ENCODE measurements at places on chromosomes 1 and 21. TPM values are rescaled to one million over a fixed set of nuclear protein-coding genes. Genes with fewer than 3 reads are reported as not detected.

Gene ZNF695
- total RNA-seq: 0.53 TPM

Gene B3GALT2
- not detected for total RNA-seq

Gene CNKSR1
- 11.8 TPM for total RNA-seq

Gene COL6A2
- total RNA-seq: 12.6 TPM

Gene FMO5
- 0.51 TPM for total RNA-seq

Gene RNU1-2
- 2,323 TPM for total RNA-seq

Gene FHAD1
- total RNA-seq: 0.13 TPM

Gene FCRL5
- total RNA-seq: not detected

Gene CRNN
- 6.6 TPM for total RNA-seq

Gene EPHB2
- total RNA-seq: 10.0 TPM

Gene SYNC
- total RNA-seq: 7.6 TPM

Gene EVA1C
- total RNA-seq: 8.8 TPM

DNA sequence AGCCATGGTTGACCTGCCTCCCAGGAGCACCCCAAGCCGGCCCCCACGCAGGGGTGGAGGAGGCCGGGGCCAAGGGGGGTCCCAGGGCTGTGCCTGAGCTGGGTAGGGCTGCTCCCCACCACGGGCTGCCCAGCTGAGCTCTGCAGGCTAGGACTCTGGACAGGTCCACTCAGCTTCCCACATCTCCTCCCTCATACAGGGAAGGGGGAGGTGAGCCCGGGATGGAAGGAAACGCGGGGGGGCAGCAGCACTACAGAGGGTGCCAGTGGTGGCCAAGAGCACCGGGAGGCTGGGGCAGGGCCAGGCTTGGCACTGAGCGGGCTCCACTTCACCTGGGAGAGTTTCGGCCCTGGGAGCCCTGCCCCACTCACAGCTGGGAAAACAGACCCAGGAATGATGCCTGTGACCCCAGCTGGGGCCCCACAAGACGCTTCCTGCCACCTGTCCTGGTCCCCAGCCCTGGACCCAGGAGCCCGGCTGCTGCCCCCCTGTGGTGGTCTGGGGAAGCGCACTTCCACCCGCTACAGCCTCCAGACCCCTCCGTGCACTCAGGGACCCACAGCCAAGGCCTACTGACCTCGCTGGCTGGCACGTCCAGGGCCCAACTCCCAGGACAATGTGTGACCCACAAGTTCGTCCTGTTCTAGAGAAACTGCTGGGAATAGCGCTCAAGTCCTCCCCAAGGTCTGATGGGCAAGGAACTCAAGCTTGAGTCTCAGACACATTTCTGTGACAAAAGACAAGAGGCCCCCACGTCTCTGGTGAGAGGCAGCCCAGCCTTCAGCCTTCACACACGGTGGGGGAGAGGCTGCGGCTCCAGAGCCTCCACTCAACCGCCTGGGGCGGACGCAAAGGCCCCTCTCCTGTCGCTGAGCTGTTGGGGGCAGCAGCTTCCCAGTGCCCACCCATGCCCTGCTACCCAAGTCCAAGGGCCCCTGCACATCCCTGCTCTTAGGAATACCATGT is 3.0 kb downstream of the AURKAIP1 start:
- no peak for DNase-seq

- DNase-seq: peak; percentile 87
Measured at GRCh38 chr1:23013657-23014056, 2.0 kb downstream of the TEX46 start.

DNA sequence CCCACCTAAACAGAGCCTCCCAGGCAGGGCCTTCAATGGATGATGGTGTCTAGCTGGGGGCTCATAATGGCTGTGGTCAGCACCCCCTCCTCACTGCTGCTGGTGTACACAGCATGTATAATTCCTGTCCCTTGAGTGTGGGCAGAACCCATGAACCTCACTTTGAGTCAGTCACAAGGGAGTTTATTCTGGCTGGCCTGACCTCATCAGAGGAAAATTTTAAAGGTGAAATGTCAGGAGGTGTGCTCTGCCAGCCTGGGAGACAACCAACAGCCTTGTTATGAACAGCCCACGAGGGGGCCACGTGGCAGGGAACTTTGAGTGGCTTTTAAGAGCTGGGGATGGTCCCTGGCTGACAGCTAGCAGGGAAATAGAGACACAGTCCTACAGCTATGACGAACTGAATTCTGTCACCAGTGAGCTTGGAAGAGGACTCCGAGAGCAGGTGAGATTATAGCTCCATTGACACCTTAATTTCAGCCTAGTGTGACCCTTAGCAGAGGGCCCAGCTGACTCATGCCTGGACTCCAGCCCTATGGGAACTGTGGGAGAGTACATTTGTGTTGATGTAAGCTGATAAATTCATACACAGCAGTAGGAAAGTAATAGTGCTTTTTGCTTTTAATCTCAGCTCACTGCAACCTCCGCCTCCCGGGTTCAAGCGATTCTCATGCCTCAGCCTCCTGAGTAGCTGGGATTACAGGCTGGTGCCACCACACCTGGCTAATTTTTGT is 73.5 kb upstream of the RUNX3 start:
- no peak for DNase-seq

- no peak for DNase-seq
Measured at GRCh38 chr1:30242722-30243457, 480.5 kb downstream of the MATN1 start.

GRCh38 chr1:206723805-206724472 is 39.2 kb downstream of the MAPKAPK2 start:
- DNase-seq: peak; percentile 78

GRCh38 chr1:203508463-203509073 is 14.6 kb downstream of the OPTC start:
- DNase-seq: no peak

DNA sequence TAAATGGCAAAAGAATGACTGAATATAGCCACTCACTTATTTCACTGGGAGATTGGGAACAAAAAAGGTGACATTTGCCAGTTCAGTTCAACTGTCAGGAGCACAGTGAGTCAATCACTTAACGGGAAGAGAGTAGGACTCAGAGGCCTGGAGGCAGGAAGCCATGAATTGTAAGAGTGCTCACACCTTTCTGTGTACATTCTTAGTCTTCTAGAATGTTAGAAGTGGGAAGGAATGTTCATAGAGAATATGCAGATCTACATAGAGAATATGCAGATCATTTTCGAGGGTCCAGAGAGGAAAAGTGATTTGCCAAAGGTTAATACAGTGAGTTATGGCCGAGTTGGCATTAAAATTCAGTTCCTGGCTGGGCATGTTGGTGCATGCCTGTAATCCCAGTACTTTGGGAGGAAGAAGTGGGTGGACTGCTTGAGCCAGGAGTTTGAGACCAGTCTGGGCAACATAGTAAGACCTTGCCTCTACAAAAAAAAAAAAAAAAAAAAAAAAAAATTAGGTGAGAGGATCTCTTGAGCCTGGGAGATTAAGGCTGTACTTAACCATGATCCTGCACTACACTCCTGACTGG is 8.3 kb downstream of the IL20 start:
- DNase-seq: peak; percentile 89

DNA sequence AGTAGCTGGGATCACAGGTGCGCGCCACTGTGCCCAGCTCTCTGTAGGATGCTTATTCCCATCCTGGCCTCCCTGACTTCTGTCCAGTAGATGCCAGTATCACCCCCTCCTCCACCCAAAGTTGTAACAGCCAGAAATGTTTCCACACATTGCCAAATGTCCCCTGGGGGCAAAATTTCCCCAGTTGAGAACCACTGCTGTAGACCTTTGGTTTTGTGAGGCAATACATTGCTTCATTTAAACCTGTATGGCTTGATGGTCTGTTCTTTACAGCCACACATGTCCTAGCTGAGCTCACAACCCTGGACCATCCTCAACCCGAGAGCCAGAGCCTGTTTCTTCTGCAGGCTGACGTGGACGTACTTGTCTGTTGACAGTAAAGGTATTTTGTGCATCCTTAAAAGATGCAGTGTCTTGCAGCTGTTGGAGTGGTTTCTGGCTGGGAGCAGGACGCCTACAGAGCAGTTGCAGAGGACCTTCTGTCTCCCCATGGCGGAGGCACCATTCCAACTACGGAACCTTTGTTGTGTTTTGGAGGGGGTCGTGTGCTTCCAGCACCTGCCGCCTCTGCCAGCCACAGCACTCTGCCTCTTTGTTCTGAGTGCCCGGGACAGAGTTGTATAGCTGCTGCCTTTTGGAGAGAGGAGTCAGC is 26.6 kb downstream of the DOP1B start:
- peak; percentile 11 for DNase-seq

DNA sequence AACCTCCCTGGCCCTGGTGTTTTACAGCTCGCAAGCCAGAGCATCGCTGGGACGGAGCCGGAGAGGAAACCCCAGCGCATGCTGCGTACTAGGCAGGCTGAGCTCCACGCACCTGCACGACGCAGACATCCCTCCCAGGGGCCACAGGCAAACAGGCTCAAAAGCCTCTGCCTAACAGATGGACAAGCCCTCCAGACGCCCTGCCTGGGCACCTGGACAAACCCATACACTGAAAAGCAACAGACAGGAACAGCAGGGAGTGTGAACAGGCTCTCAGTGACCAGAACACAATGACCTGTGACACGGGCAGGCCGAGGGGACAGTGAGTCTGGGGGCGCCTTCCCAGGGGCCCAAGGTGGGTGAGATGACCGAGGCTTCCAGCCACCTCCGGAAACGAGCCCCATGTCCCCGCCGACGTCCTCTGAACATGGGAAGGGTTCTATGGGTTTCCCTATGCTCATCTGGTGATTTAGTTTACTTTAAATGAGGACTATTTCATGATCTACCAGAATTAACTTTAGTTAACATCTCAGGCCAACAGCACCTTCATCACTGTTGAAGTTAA is 40.3 kb downstream of the NPHP4 start:
- no peak for DNase-seq

DNA sequence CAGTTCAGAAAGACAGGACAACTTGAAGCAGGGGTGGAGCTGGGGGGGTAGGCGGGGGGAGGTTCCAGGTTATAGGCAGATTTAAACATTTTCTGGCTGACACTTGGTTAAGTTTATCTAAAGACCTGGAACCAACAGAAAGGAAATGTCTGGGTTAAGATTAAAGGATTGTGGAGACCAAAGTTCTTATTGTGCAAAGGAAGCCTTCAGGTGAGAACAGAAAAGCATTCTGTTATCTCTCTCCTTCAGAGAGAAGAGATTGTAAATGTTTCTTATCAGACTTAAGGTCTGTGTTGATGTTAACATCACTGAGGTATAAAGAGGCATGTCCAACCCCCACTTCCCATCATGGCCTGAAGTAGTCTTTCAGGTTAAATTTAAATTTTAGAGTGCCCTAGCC is 3.7 kb upstream of the ACADM start:
- no peak for DNase-seq

- peak; percentile 21 for DNase-seq
Measured at GRCh38 chr1:51491166-51491981, 27.7 kb downstream of the EPS15 start.

- peak; percentile 47 for DNase-seq
Measured at GRCh38 chr1:91404151-91405012, at the start of gene HFM1. TSS of gene HFM1 (minus strand) at chr1:91404837. CDS start at chr1:91401082, 3,755 bp downstream.

DNA sequence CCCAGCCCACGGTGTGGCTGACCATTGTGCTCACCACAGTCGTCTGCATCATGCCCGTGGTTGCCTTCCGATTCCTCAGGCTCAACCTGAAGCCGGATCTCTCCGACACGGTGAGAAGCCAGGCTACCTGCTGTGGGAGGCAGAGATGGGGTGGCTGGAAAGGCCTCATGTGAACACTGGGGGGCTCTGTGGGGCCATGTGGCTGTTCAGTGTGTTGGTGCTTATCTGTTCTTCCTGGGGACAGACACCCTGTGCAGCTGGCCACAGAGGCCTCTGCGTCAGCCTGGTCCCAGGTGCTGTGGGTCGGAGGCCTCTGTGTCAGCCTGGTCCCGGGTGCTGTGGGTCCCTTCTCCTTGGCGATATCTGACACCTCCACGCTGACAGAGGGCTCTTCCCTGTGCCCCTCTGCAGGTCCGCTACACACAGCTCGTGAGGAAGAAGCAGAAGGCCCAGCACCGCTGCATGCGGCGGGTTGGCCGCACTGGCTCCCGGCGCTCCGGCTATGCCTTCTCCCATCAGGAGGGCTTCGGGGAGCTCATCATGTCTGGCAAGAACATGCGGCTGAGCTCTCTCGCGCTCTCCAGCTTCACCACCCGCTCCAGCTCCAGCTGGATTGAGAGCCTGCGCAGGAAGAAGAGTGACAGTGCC is 23.2 kb downstream of the ATP8B2 start:
- no peak for DNase-seq

GRCh38 chr1:36966242-36966641 is 68.1 kb downstream of the GRIK3 start:
- DNase-seq: no peak

DNA sequence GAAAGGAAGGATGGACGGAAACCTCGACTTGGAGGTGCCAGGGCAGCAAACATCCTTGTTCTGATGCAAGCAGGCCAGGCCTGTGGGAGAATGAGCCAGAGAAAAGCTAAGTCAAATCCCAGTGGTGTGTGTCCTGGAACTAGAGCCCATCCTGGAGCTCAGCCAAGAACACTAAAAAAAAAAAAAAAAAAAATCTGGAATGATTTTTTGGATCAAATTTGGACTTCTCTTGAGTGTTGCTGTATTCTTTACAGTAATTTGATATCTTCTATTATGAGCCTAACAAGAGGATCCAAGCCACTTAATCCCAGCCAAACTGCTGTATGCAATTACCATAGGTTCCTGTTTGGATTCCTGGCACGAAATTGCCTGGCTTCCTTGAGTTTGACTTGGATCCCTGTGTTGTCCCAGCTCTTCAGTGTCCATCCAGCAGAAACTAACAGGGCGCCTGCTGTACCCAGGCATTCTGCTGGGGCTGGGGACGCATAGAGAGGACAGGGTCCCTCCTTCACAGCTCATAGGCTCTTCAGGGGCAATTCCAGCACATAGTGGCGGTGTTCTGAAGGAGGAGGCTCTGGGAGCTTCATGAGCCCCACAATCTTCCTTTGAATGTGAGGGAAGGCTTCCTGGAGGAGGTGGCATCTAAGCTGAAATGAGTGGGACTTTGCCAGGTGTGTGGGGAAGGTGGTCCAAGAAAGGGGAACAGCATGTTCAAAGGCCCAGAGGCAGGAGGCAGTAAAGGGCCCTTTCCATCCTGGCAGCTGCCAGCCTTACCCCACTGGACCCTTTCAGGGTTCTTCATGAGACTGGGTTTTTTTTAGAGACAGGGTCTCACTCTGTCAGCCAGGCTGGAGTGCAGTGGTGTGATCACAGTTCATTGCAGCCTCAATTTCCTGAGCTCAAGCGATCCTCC is 24.7 kb downstream of the EPHX1 start:
- DNase-seq: no peak

DNA sequence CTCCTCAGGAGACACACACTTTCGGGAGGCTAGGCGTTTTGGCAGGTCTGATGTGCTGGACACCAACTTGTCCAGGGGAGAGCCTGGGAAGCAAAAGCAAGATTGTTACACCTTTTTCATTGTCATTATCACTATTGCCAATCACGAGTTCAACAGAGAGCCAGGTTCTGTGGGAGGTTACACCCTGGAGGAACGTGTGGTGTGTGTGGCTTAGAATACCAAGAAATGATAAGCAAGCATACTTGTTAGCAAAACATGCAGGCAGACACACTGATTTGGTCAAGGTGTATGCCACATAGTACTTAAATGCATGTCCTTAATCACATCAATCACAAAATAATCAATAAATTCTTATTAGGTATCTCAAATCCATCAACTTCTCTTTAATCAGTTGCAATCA is 16.1 kb downstream of the HMGCS2 start:
- DNase-seq: no peak
